ENCODE measurements at places on chromosomes 5 and 9.

DNA sequence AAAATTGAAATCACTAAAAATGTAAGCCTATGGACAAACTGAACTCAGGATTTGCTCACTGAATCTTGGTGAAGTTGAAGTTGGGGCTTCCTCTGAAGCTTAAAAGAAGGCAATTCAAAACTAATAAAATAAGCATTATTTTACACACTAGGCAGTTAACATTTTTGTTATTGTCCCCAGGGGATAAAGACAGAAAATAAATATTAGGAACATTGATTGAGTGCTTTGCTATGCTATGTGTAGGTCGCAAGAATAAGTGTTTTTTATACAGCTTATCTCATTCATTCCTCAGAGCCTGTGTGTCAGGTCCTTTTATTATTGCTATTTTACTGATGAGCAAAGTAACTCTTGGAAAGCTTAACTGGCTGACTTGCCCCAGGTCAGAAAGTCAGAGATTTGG is 82.2 kb downstream of the ZNF608 start:
- DNase-seq: no peak

DNA sequence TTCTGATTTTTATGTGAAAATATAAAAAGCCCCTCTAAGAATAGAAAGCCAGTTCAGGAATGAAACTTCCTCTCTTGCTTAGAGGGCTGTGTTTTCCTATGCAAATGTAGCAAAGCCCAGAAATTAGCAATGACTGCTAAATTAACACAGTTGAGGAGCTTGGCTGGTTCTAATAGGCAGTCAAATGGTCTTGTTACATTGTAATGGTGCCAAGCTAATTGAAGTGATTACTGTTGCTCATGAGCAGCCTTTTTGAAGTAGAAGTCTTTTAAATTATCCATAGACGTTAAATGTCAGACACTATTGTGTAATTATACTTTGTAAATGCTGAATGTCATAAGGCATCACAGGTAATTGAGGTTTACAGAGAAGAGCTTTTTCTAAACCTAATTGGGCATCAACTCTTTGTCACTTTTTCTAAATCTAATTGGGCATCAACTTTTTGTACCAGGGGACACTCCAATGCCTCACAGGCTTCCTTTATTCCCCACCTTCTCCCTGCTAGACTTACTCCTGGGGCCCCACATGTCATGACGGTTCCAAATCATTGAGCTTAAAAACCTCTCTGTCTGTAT is 229.1 kb downstream of the PSAT1 start:
- DNase-seq: no peak

- no peak for DNase-seq
These were observed 97.5 kb downstream of the PHF2 start for GRCh38 chr9:93673839-93674334.

GRCh38 chr9:107422189-107423185 is 67.1 kb downstream of the KLF4 start:
- DNase-seq: no peak

- no peak for DNase-seq
These were observed 615.9 kb downstream of the CHSY3 start for GRCh38 chr5:130520211-130520610.

DNA sequence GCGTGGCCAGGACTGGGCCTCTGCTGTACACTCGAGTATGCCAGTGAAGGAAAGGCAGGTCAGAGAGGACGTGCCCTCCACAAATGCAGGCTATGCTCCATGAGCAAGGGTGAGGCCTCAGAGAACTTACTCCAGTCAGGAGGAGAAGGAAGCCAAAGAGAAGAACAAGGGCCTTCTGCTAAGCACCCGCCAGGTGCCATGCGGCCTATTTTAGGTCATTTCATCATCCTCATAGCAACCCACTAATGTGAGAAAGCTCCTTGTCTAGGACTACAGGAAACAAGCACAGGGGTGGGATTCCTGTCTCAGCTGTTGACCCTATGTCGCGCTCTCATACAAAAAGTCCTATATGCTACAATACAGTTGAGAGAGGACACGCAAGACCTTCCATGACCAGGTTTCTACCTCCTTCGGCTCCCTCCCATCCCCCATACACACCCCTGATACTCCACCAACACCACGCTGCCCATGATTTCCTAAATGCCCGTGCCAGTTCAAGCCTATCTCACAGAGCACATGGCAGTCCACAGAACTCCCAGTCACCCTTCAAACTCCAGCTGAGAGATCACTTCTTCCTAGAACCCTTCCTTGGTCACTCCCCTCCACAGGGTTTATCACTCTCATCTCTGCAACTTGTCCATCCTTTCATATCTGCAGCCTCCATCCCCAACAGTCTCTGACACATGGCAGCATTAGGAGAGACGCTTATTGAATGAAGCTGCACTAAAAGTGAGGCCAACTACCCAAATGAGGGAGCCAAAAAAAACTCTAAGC is 26.8 kb downstream of the PSMB7 start:
- DNase-seq: no peak

DNA sequence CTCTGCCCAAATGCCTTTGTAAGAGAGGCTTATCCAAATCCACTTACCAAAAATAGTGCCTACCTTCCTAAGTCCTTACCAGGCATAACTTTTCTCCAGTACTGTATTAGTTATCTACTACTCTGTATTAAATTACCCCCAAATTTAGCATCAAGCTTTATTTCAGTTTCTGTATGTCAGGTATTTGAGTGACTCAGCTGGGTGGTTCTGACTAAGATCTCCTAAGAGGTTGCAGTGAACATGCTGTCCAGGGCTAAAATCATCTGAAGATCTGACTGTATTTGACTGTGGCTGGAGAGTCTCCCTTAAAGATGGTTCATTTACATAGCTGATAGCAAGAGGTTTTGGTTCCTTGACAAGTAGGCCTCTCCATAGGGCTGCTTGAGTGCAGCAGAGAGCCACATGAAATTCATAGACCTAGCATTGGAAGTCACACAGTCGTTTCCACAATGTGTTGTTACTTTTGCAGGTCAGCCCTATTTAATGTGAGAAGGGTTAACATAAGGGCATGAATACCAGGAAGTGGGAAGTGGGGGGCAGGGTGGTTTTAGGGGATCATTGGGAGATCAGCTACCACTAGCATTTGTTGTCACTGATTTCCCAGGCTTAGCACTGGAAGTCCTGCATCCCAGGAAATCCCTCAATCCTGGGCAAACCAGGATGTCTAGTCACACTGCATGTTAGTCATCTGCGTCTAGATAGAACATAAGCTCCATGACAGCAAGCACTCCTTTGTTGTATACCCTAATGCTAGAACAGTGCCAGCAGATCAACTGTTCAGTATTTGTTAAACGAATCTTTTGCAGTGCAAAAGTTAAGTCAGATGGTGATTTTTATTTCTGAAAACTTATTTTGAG is 2.0 kb upstream of the ZNF622 start:
- DNase-seq: no peak

DNA sequence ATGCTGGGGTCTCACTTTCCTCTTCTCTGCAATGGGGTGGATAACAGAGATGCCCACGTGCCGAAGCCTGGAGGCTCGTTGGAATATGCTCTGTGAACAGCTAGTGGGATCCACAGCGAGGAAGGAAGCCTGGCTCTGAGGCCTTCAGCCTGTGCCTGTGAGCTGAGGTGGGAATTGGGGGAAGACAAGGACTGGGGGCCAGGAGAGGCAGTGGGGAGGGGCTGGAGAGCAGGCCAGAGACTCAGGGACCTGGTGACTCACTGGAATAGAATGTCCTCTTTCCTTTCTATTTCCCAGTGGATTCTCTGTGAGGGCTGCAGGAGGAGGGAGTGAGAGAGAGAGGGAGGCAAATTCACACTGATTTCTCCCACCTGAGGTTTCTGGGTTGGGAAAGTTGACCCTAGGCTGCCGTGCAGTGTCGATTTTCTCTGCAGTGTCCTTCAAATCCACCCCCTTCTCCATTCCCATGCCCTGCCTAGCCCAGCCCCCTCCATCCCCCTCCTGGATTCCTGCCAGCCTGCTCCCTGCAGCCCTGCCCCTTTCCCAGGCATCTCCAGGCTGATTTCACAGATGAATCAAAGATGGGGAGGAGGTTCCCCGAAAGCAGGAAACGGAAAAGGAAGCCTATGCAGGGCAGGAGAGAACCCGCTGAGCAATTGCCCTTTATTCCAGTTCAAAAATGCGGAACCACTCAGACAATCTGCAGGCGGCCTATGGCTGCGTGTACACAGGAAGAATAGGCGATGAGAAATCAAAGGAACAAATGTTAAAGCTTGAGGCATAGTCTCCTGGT is 1.4 kb upstream of the SPAAR start:
- peak; percentile 19 for DNase-seq

DNA sequence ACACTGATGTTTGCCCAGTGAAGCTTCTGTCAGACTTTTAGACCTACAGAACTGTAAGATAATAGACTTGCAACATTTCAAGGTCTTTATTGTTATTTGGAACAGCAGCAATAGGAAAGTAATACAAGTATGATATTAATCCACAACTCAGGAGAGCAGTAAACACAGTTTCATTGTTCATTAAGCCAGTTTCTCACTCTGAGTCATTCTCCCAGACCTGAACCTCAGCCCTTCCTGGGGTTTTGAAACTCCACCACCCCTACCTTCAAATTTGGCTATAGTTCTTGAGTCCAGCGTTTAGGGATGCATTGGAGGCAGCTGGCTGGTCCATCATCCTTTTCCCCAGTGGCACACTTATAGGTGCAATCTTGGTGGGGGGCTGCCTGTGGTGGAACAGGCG is 203.2 kb downstream of the RAB3C start:
- no peak for DNase-seq

DNA sequence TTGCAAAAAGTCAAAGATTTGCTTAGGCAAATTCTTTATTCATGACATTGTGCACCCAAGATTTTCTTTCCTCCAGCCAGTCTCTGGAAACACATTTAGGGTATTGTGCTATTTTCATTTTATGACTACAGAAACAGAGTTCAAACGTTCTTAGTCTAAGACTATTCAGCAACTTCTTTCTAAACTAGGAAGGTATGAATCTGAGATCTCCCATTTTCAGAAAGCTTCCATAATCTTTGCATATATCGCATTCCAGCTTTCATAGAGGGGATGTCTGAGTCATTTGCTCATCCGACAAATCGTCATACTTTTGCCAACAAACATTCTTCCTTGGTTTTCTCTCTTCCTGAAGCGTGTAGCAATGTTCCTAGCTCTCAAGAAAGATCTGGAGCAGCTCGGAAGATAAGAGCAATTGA is 1.6 kb upstream of the PAPPA start:
- no peak for DNase-seq

- no peak for DNase-seq
These were observed 917.6 kb upstream of the DMAC1 start for GRCh38 chr9:8717146-8717545.

DNA sequence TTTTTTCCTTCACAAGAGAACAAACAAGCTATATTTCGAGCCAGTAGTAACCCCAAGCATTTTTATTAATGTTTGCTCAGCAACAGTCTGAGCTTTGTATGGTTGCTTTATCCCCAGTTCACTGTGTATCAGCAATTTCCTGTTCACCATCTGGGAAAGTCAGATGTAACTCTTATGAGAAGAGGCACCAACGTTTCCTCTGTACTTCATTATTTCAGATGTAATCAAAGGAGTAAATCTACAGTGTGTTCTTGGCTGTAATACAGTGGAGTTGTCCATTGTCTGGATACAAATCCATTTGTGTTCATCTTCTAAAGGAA is 340.2 kb downstream of the ARRDC3 start:
- DNase-seq: no peak

- DNase-seq: no peak
These were observed 72.4 kb upstream of the CXCL14 start for GRCh38 chr5:135651156-135651555.

DNA sequence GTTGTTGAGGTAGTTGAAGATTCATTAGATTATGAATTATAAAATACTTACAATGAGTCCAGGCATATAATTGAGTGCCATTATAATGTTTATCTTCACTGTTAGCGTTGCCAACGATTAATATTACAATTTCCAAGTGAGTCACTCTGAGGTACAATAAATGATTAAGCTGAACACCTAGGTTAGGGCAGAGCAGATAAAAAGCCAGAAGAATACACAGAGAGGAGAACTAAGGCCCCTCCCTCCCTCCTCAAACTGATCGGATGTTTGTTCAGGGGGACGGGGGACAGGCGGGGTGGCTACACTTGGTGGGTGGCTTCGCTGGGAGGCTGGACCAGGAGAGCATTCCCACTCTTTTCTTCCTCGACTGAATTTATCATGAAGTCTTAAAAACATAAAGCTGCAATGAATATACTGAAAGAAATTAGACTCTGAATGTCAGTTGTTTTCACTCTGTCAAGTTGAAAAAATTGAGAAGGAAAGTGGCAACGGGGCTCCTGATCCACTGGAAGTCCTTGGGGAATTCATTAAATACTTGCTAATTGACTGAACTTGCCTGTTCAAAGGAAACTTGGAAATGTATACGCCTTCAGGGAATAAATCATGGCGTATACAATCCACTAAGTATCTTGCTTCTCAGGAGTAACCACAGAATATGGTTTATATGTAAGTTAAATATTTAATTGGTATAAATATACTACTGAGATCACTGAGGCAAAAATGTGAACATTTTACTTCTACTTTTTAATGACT is 198.1 kb downstream of the TSSK1B start:
- DNase-seq: no peak

- DNase-seq: no peak
These were observed 74.9 kb downstream of the GTF3C4 start for GRCh38 chr9:132744881-132745755.

DNA sequence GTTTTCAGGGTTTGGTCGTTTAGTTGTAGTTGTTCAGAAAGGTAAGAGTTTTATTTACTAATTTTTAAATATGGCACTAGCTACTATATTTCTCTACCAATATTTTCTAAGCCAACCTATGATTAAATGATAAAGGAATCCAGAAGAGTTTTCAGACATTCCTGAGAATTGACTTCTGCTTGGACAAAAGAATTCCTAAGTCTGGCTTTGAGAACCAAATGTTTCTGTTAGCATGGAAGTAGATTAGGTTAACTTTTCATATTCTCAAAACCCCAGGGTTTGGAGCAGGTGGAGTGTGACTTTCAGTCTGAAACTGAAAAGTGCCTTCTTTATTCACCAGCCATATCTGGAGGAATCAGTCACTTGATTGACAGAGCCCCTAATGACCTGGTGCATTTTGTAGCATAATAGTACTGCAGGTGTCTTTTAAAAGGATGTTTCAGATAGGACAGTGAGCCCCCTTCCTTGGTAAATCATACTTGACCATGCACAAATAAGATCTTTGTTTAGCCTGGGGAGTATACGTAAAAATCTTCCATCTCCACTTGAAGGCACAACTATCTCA is 457.0 kb upstream of the ZNF462 start:
- no peak for DNase-seq

DNA sequence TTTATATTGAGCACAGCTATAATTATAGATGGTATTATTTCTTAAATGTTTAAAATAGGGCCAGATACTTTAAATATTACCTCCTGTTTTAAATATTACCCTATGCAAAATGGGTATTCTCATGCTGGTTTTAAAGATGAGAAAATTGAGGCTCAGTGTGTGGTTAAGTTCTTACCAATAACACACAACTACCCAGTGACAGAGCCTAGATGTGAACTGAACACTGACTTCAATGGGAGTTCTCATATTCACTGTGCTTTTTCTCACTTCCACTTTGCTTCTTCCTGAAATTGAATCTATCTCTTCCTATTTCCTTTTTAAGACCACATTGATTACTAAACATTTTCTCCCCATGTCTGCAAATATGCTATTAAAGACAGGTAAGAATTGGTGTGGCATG is 135.8 kb upstream of the TUSC1 start:
- DNase-seq: no peak

- no peak for DNase-seq
These were observed 86.7 kb downstream of the CDH6 start for GRCh38 chr5:31280210-31280609.

Measured in T-cell (primary cell).